Hematopoietic multipotent progenitor cell treated with erythropoietin and hydrocortisone succinate and interleukin-3 and kit ligand, for 8 days (in vitro differentiated cells): ENCODE measurements at places on chromosomes 6 and 20.

DNA sequence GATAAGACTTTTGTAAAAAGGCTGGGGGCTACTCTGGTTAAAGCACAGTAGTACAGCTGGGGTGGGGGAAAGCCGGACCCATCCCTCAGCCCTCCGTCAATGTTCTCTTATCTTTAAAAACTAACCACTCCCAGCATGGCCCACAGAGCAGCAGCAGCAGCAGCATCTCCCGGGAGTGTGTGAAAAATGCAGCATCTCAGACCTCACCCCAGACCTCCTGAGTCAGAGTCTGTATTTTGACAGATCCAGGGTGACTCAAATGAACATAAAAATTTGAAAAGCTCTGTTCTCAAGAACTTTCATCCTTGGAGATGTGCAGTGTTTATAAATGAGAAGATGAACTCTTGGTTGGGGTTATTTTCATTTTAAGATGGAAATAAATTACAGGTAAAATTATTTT, 277.7 kb upstream of the ECI2 start:
- no peak for DNase-seq

DNA sequence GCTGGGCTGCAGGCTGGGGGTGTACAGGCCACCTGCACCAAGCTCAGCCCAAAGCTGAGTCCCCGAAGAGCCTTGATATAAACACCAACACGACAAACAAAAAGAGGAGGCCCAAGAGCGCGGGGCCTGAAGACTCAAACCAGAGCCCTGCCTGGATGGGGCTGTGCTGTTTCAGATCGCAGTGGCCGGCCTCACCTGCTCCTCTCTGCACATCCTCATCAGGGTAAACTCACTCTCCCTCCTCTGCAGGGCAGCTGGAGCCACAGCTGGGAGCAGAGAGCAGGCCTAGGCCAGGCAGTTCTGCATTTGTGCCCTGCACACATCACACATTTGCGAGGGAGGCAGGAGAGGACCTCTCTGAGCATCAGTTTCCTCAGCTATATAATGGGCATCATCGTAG, 3.7 kb upstream of the RBM38 start:
- DNase-seq: no peak

DNA sequence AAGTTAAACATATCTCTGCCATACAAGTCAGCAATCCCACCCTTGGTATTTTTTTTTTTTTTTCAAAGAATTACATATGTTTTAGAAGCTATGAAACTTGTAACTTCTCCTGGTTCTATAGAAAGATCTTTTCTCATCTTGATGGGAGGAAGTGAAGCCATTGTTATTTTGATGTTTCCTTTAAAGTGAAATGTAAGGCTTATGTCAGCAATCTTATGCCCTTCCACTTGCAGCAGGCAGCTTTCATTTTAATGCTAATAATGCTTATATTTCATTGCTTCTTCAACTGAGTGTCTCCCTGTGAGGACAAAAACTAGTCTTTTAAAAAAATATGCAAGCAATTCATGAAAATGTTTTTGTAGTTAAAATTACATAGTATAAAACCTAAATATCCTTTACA, 1614.7 kb downstream of the KHDRBS2 start:
- DNase-seq: no peak

DNA sequence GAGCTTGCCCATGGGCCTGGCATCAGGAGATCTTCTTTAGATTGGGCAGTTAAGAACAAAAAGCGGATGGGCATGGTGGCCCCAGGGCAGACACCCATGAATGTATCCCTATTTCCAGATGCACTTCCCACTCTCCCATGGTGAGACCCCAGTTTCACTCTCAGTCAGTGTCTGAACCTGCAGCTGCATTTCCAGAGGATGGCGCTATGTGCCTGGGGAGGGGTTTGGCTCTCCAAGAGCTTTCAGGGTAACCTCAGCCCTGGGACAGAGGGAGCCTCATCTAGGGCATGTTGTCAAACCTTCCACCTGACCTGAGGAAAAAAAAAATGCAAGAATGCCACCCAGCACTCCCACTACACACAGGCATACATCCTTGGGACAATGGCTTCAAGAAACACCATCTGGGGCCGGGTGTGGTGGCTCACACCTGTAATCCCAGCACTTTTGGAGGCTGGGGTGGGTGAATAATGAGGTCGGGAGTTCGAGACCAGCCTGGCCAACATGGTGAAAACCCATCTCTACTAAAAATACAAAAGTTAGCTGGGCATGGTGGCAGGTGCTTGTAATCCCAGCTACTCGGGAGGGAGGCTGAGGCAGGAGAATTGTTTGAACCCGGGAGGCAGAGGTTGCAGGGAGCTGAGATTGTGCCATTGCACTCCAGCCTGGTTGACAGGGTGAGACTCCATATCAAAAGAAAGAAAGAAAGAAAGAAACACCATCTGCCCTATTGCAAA, 1.9 kb downstream of the CST9L start:
- no peak for DNase-seq

DNA sequence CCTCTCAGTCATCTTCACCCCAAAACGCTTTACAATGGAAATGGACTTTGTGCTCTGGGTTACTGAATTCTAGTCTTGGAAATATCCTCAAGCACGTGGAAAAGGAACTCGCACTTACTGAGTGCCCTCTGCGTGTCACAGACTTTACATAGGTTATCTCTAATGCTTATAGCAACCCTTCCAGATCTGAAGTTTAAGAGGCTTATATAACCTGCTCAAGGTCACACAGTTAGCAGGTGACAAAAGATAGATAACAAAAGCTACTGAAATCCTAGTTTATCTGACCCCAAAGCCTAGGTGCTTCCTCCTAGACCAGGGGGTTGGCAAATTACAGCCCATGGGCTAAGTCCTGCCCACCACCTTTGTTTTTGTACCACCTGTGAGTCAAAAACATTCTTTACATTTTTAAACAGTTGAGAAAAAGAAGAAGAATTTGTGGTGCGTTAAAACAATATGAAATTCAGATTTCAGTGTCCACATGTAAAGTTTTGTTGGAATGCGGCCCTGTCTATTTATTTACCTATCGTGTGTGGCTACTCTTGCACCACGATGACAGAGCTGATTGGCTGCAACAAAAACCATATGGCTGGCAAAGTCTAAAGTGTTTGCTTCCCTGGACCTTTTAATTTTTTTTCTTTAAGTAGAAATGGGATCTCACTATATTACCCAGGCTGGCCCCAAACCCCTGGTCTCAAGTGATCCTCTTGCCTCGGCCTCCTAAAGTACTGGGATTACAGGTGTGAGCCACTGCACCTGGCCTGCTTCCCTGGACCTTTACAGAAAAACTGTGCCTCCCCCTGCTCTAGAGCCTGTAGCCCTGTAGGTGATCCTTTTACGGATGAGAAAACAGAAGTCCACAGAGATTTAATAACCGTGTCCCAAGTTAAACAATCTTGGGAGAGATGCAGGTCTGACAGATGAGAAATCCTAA, 110.2 kb upstream of the RREB1 start:
- no peak for DNase-seq

- no peak for DNase-seq
These were observed 122.2 kb downstream of the CDH26 start for GRCh38 chr20:60080401-60080800.

- no peak for DNase-seq
These were observed 35.3 kb downstream of the DUSP22 start for GRCh38 chr6:327538-328116.

GRCh38 chr6:161138543-161139303, 135.1 kb downstream of the AGPAT4 start:
- no peak for DNase-seq
